ENCODE measurements at places on chromosomes 3 and 15.

DNA sequence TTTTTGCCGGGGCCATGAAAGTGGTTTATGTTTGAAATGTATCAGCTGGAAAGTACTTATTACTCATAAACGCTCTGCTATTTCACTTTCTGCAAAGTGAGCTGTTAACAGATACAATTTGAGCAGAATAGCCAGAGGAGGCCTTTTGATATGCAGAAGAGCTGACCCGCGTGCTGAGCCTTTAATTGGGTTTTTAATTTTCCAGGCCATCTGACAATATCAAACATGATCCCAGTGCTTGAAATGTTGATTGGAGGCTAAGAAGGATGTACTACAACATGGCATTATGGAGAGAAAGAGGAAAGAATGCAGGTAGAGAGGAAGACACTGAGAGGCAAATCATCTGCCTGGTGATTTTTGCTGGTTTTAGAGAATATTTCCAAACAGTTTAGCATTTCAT, 261.3 kb upstream of the MEIS2 start:
- no peak for DNase-seq

GRCh38 chr15:62748196-62748595, 294.4 kb upstream of the TPM1 start:
- DNase-seq = peak; percentile 52

DNA sequence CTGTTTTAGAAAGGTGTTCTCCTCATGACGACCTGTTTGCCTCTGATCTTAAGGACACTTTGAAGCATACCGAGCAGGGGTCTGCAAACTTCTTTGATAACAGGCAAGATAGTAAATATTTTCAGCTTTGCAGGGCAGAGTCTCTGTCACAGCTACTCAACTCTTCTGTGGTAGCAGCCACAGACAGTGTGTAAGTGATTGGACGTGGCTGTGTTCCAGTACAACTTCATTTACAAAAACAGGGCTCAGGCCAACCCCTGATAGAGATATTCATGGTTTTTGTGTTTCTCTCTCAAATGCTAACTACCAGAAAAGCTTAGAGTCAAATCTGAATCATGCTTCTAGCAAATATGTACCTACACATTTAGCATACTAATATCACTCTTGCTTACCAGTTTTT, 51.5 kb downstream of the TGFBR2 start:
- DNase-seq = no peak

- no peak for DNase-seq
Observed at GRCh38 chr15:36301947-36302346, 277.5 kb upstream of the CDIN1 start.

GRCh38 chr3:188421836-188422540, 268.0 kb downstream of the LPP start:
- DNase-seq = peak; percentile 76

- no peak for DNase-seq
Observed at GRCh38 chr3:59595830-59596229, 546.0 kb upstream of the CFAP20DC start.

DNA sequence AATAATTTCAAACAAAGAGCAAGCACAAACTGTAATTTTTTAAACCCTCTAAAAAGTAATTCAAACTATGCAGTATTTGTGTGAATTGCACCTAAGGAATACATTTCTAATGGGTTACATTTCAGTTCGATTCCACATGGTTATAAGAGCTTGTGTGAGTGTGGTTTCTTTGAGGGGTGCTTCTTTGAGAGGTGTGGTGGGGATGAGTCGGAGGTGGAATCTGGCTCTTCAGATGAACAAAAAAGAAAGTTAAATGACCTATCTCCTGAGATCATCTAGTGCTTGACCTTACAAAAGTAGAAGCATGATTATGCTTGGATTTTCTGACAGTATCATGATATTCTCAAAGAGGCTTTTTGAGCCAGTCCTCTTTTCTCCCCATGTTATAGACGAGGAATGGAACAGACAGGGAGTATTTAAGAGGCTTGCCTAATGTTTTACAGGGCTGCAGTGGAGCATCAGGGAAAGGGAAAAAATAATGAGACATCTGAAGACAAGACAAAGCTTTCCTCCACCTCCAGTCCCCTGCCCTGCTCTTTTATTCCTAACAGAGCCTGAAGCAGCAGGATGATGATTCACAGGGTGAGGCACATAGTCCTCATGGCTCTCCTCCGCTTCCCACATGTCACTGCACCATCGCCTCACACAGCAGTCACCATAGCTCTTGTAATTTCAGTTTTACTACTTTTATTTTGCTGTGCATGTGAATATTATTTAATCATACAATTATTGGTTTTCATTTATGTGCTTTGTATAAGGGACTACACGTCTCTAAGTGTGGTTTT, 82.0 kb downstream of the LYSMD4 start:
- DNase-seq = no peak

DNA sequence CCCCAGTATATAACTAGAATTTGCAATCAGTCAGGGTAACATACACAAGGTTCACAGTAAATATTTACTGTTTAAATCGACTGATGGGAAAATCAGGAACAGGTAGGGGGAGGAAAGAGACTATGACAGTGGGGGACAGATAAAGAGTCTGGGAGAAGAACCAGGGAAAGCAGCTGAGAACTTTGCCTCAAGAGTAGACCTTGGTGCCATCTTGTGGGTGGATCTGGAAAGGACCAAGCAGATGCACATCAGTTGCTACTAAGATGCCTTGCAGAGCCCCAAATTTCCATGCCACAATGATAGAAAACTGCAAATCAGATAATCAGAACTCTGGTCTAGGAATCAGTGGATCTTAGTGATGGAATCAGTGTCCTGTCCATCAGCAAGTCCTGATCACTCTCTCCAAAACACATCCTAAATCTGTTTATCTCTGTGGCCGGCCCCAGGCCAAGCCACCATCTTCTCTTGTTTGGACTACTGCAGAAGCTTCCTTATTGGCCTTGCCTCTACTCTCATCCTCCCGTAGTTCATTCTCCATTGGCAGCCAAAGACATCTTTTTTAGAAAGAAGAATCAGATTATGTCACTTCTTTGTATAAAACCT, 62.7 kb downstream of the PDE8A start:
- DNase-seq = peak; percentile 94

DNA sequence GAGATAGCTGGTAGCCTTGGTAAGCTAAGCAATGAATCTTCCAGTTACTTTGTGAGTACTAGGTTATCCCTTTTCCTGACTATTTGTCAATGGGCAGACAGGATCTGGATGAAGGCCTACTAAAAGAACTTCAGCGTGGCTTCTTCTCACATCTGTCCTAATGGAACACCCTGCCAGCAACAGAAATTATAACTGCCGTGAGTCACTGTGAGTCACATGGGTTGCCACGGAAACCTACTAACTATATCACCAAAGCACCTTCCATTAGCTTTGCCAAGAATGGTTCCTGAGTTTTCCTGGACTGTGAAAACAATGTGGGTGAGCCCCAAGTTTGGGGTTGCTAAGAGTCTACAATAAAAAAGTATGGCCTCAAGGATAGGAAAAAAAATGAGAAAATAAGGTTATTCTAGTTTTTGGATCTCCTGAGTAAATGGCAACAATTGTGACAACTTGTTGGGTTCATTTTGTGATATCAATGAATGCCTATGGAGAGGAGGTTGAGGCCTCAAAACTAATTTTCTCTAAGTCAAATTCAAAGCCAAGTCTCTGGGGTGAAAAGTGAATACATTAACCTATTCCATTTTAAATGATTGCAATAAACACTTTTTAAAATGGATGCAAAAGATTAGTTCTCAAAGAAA, 195.1 kb upstream of the ICE2 start:
- no peak for DNase-seq

DNA sequence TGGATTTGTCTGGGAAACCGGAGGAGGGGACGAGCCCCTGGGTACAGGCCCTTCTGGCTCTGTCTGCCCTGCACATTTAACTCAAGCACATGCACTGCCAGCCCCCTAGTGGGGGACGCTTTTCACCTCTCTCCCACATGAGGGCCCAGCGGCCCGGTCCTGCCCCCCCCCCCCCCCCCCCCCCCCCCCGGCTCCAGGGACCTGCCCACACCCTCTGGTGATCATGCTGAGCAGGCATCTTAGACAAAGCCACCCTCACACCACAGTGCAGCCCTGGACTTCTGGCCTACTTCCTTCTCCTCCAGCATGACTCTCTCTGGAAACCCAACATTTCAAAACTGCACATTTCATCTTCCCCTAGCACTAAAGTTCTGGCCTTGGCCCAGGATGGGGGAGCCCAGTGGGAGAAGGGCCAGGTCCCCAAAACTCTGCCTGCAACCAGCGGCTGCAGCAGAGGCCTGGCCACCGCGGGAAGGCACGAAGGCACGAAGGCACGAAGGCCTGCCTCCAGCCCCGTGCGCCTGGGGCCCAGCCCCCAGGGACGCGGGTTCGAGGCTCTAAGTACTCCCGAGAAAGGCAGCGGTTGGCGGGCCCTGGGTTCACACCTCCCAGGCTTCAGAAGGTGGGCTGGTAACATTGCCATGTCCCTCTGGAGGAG, 14.1 kb downstream of the KLF15 start:
- no peak for DNase-seq

DNA sequence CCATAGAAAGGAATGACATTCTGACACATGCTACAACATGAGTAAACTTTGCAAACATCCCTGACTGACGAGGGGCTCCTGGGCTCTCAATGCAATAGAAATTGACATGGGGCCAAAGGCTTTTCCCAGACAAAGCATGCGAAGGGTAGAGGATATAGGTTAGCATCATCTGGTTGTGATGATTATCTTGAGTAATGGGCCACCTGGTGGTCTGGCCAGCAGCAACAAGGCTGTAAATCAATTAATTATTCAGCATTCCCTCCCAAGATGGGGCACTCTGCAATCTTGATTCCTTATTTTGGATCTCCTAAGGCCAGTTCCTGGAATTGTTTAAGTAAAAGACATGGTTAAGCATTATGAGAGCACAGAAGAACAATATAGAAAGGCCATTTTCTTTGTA, 99.2 kb downstream of the AGBL1 start:
- DNase-seq = no peak

- no peak for DNase-seq
Observed at GRCh38 chr15:64286473-64286872, 69.5 kb downstream of the CSNK1G1 start.

DNA sequence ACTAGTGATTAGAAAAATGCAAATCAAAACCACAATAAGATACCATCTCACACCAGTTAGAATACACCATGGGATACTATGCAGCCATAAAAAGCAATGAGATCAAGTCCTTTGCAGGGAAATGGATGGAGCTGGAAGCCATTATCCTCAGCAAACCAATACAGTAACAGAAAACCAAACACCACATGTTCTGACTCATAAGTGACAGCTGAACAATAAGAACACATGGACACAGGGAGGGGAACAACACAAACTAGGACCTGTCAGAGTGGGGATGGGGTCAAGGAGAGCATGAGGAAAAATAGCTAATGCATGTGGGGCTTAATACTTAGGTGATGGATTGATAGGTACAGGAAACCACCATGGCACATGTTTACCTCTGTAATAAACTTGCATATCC, 36.0 kb upstream of the CCNL1 start:
- no peak for DNase-seq

GRCh38 chr15:68055224-68055705, 1.1 kb downstream of the PIAS1 start:
- DNase-seq = peak; percentile 48

DNA sequence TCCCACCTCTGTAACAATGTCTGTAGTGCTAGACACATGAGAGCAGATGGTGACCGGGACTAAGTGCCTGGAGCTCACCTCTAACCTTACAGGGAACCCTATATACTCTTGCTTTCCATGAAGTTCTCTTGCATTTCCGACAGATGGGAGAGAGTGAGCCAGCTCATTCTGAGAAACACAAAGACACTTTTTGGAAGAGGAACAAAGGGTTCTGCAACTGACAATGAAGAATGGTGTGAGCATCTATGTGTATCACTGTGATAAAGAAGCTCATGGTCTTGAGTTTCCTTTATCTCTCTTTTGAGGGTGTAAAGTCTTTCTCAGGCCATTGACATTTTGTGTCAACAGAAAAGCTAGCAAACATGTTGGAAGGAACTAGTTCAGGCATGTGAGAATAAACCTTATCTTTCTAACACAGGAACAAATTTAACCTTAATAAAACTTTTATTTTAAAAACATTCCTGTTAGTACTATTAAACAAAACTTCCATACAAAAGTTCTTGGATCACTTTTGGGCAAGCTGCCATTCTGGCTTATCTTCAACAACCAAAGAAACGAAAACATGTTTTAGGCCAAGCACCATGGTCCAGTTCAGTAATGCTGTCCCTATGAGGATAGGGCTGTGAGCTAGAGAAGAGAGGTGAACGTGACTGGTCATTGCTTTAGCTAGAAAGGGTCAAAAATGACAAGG, 142.7 kb downstream of the THRB start:
- DNase-seq = peak; percentile 38

DNA sequence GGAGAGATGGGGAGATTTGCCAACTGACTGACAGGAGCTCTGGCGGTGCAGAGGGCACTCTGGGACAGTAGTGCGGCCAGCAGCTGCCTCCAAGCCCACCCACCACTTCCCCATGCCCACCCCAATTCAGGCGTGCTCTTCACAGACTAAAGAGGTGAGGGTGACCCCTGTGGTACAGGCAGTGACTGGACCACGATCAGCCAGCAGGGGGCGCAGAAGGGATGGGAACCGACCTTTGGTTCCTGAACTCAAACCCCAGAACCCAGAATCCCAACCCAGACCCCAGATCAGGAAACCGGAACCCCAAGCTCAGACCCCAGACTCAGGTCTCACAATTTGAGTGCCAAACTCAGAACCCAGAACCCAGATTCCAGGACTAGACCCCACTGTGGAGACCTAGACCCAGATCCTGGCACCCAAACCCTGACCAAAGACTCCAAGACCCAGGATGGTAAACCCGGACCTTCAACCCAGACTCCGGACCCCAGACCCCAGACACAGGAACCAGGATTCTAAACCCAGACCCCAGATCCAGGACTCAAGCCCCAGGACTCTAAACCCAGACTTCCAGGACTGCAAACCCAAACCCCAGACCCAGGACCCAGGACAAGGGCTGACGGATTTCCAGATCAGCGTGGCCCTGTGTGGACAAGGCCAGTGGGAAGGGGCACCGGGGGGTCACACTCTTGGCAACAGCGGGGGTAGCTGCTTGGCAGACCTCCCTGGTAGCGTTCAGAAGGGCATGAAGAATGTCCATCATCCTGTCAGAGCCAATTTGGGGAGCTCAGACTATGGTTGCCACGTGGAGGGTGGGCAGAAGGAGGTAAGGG, 3.7 kb upstream of the MYL3 start:
- peak; percentile 40 for DNase-seq

DNA sequence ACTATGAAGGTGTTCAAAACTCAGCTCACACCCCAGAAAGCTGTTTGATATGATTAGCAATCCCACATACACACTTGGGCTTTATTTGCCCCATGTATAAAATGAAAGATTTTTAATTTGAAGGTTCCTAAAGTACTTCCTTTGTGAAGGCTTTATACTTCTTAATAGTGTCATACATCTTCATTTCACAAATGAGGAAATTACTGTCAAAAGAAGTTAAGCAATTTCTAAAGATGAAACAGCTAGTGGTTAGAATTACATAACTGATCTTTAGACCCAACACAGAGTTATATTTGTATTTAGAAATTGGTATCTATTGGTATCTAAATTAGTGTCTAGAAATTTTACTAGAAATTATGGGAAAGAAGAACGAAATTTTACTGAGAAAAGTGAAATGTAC, 7.1 kb downstream of the CD200R1 start:
- no peak for DNase-seq

GRCh38 chr15:60208709-60209108, 189.1 kb downstream of the ANXA2 start:
- no peak for DNase-seq

All from pons (tissue), 1 donor.